ENCODE measurements at places on chromosomes 16 and 17. TPM values are rescaled to one million over a fixed set of nuclear protein-coding genes. Genes with fewer than 3 reads are reported as not detected.

The AXIN1 gene
- 23.9 TPM for total RNA-seq

The MPP2 gene
- total RNA-seq = 6.5 TPM

GRCh38 chr17:5558815-5559785 is 25.2 kb downstream of the NLRP1 start:
- DNase-seq = no peak
- H3K27ac ChIP-seq = no peak overlapping the region
- H3K4me3 ChIP-seq = no peak overlapping the region
- peaks cover 34% of the 10 kb centered on the region for H3K4me1 ChIP-seq
- H3K27me3 ChIP-seq = no peaks in the 10 kb centered on the region

GRCh38 chr17:44898768-44899073 is 524 bp downstream of the EFTUD2 start:
- H3K4me1 ChIP-seq = peaks cover 21% of the 10 kb centered on the region
- no peak for DNase-seq
- peak overlapping the region; percentile 97 for H3K4me3 ChIP-seq
- peak overlapping the region; percentile 99 for H3K27ac ChIP-seq
- H3K36me3 ChIP-seq = peaks cover 16% of the 10 kb centered on the region

DNA sequence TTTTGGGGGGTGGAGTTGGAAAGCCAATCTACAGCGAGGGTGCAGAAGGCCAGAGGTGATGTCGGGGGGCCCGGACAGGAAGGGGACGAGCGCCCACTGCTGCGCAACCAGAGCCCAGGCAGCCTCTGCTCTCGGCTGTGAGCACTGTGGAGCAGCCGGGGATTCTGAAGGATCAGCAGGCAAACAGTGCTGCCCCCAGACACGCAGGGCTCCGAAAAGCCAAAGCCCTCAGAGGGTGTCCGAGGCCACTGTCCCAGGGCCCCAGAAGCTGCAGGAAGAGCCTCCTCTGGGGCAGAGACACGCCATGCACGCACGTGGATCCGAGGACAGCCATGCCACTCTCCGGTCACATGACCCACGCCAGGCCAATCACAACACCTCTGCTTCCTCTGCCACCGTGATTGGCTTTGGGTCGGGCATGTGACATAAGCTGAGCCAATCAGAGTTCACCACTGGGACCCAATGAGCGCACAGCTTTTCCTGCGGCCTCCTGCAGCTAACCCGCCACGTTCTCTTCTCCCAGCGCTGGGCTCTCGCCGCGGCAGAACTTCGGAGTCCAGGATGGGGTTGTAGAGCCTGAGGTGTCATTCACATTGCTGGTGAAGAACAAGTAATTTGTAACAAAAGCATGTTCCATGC is 40.7 kb downstream of the ACTG1 start:
- no peak for DNase-seq
- H3K4me1 ChIP-seq = no peaks in the 10 kb centered on the region
- no peak overlapping the region for H3K4me3 ChIP-seq

GRCh38 chr17:3693829-3694231 is 2.1 kb downstream of the P2RX5 start:
- peaks cover 4% of the 10 kb centered on the region for H3K36me3 ChIP-seq
- no peaks in the 10 kb centered on the region for H3K27me3 ChIP-seq
- H3K4me1 ChIP-seq = peaks cover 16% of the 10 kb centered on the region
- no peak overlapping the region for H3K27ac ChIP-seq
- peak overlapping the region; percentile 85 for H3K4me3 ChIP-seq

- no peak for DNase-seq
- no peaks in the 10 kb centered on the region for H3K36me3 ChIP-seq
- no peak within 1 kb of the TSS for H3K27ac ChIP-seq
- H3K4me3 ChIP-seq = peak within 1 kb of the TSS; percentile 18
- H3K4me1 ChIP-seq = peaks cover 3% of the 10 kb centered on the region
Measured at GRCh38 chr17:43953746-43954145, at the start of gene PYY. Gene PYY (minus strand): TSS chr17:43953940. CDS start chr17:43953483, 457 bp downstream.

Measured in activated naive CD8-positive, alpha-beta T cell treated with anti-CD3 and anti-CD28 coated beads for 36 hours (primary cell).